ENCODE measurements at places on chromosomes 7 and 10.

GRCh38 chr7:50121286-50121685, 28.2 kb upstream of the ZPBP start:
- DNase-seq: no peak

- no peak for DNase-seq
Measured at GRCh38 chr10:4138146-4138721, 353.2 kb upstream of the KLF6 start.

- DNase-seq: no peak
Measured at GRCh38 chr7:93228302-93228701, 2.0 kb upstream of the HEPACAM2 start.

DNA sequence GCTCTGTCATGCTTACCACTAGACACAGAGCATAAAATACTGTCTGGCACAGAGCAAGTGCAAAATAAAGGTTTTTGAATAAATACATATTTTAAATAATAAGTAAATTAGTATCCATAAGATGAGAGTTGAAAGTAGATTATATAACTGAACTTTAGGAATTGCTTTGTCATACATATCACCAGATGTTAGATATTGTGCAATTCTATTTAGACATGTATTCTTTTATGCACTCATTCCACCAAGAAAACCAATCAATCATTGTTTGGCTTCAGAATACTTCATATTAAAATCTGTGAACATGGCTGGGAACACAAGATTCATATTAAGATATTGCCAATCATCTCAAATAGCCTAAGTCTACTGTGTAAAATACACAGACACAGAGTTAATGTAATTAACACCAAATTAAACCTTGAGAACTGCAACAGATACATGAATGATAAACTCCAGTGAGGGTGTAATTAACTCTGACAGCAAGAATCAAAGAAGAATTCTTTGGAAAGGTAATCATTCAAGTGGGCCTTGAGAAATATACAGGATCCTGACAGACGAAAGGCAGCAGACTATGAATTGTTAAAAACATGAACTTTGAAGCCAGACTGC, 201.0 kb upstream of the PTN start:
- DNase-seq: no peak

- no peak for DNase-seq
Measured at GRCh38 chr7:111282626-111283025, 191.7 kb downstream of the LRRN3 start.

- DNase-seq: no peak
Measured at GRCh38 chr10:53029449-53029848, 256.9 kb upstream of the MBL2 start.

Data from stimulated activated CD4-positive, alpha-beta T cell treated with anti-CD3 and anti-CD28 coated beads, Interleukin-12 subunit alpha, Interleukin-12 subunit beta, amount 100 ng/mL, for 48 hours (primary cell).